ENCODE measurements at places on chromosomes 6 and 20. TPM values are rescaled to one million over a fixed set of nuclear protein-coding genes. Genes with fewer than 3 reads are reported as not detected.

DNA sequence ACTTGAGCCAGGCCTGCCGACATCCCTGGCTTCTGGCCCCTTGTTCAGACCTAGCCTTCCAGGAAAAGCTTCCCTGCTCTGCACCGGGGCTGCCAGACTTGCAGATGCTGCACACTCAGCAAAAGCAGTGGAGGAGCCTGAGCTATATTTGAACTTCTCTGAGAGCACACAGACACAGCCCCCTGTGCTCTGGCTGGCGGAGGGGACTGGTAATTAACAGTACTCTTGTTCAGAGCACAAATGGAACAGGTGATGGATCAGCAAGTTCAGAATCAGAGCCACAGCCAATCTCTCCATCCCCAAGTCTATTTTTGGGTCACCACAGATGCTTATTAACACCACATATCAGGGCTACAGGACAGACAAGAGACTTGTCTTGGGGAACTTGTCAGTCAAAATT lies 27.6 kb upstream of the RIMS4 start:
- DNase-seq, result no peak

GRCh38 chr6:129500958-129501739 lies 208.8 kb downstream of the ARHGAP18 start:
- DNase-seq, result peak; percentile 62

- DNase-seq, result no peak
Measured at GRCh38 chr20:53408691-53409446, 184.8 kb downstream of the ZNF217 start.

GRCh38 chr6:3414327-3415081 lies 42.3 kb downstream of the SLC22A23 start:
- DNase-seq, result no peak

DNA sequence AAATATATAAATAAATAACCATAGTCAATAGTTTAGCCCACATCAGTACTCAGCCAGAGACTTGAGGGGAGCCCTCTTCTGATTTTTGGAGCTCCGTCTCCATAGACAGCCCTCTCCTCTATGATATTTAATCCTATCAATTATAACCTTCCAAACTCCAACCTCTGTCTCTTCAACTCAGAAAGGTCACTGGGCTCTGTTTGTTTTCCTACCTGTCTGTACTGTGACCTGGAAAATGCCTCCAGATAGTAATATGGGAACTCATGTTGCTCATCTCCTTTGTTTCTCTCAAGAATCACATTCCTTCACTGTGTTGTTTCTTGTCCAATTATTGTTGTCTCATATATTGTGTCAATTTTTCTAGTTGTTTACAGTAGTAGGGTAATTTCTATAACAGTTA lies 409.7 kb downstream of the CDKAL1 start:
- DNase-seq, result no peak

- no peak for DNase-seq
Measured at GRCh38 chr20:4681401-4681800, 40.3 kb upstream of the PRND start.

DNA sequence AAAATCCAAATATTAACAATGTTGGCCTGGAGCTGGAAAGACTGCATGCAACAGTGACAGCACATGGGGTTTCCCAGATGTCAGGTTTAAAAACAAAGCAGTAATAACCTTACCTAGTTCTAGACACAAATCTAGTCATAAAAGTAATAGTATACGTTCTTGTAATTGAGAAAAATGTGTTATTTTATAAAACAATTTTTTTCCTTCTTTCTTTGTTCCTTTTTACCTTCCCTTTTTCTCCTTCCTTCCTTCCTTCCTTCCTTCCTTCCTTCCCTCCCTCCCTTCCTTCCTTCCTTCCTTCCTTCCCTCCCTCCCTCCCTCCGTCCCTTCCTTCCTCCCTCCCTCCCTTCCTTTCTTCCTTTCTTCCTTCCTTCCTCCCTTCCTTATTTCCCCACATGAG lies 242.7 kb upstream of the PDE10A start:
- DNase-seq, result no peak

DNA sequence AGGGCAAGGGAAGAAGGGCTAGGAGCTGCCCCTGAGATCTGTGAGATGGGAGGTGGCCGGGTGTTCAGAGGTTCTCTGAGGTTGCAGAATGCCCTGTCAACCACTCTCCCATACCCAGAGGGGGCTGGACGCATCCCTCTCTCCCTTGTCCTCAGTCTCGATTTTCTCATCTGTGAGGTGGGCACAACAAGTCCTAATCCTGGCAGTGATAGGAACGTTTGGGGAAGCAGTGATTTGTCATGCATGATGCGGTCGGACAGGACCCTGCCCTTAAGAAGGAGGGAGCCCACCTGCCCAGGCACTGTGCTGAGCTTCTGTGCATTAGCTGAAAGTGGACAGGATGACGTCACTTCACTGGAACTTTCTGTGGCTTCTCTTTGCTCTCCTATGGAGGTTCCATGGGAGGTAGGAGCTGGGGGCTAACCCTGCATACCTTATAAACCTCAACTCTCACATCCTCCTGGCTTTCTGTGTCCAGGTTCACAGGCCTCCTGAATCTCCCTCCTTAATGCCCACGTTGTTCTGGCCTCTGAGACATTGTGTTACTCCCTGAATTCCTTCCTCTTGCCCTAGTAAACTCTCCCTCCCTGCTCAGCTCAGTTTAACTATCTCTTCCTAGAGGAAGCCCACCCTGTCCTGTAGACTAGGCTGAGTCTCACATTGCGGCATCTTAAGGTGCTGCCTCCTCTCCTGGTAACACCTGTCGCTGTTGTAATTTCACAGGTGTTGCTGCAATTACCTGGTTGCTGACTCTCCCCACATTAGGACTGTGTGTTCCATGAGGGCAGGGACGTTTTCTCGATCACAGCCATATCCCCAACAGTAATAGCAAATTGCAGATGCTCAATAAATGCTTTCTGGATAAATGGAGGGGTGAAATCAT lies 30.1 kb upstream of the CSNK2A1 start:
- DNase-seq, result no peak

DNA sequence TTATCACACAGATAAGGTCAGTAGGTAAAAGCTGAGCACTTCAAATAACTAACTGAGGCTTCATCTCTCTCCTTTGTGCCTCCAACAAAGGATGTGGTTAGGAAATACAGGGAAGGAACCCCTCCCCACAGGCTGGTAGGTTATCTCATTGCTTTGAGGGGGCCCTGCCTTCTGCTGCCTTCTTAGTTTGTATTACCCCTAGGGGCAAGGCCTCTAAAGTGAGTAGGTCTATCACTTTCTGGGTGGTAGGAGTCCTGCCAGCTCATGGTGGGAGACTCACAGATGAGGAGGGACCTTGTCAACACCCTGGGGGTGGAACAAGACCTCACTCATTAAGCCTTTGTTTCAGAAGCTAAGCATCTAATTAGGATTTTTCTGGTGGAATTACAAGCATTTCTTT lies 34.6 kb downstream of the EDN1 start:
- no peak for DNase-seq

DNA sequence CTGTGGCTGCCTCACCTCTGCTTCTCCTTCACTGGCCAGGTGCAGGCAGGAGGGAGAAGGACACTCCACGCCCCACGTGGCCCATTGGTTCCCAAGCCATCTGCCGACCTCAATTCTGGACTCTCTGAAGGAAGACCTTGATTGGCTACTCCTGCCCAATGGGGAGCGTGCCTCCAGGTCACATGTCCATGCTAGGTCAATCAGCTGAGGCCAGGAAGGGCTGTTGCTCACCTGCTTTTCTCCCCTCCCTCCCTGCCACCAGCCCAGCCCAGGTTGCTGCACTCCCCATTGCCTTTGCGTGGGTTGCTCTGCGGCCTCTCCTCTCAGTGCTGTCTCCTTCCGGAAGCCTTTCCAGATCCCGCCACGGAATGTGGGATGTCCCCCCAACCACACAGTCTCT lies 21.9 kb upstream of the CDH4 start:
- no peak for DNase-seq

- no peak for DNase-seq
Measured at GRCh38 chr20:62581806-62582205, 60.5 kb upstream of the SLCO4A1 start.

DNA sequence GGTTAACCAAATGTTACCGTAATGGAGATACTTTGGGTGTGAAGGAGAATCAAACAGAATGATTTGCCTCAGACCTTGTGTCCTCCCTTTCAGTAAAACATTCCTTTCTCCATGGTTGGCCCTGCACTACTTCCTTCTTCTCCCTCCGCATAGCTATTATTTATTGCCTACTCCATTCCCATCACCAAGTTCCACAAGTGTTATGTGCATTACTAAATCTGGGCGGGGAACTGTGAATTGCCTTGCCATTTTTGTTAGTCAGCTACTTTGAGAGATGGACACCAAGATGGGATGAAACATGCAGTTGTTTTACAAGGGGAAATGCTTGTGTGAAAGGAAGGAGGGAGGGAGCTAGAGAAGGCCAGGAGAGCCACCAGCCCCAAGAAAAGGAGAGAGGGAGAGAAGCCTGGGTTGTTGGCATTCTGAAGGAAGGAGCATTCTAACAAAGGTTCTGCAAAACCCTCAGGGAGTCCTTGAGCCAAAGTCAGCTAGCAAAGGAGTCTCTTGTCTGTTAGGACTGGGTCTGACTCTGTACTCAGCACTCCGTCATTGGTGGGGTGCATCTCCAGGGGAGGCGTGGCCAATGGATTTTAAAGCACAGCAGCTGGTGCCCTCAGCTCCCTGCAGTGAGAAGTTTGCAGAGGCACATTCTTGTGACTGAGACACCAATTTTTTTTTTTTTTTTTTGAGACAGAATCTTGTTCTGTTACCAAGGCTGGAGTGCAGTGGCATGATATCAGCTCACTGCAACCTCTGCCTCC lies 83.6 kb upstream of the CHD6 start:
- DNase-seq, result no peak

GRCh38 chr6:53766930-53767329 lies 27.9 kb upstream of the LRRC1 start:
- DNase-seq, result no peak

DNA sequence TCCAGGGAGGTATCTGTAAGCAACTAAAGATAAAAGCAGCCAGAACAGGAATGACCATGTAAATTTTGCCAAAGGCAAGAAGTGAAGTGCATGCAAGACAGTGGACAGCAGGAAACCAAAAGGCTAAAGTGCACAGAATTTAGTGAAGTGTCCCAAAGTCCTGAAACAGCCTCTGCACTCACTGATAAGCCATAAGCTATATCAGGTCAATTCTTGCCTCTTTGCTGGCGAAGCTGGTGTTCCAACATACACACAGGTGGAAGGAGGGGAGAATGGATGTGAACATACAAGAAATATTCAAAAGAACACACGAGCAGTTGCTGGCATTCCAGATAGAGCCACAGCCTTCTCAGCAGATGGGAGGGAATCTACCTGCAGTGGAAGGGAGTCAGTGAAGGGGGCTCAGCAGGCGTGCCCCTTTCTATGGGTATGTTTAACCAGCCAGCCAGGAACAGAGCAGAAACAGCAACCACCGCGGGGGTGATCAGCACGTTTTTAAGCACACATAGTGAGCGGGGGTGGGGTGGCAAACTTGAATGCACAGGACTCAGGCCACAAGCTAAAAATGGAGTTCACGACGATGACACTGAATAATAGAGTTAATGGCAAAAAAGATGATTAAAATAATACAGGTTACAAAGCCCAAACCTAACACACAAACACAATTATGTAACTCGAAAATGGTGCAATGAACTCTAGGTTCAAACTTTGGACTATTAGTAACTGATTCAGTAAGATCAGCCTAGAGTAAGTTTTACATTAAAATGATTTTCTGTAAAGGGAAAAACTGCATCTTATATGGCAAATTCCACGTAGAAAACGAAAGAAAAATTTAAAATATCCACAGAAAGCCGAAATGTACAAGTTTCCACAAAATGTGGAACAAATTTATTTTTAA lies 1.2 kb downstream of the ECI2 start:
- peak; percentile 25 for DNase-seq

Gene ZSCAN12
- 0.75 TPM for total RNA-seq

Gene RBM24
- 74.9 TPM for total RNA-seq

Gene NOP56
- total RNA-seq, result 40.7 TPM

Gene CCM2L
- 3.2 TPM for total RNA-seq

Gene TCF15
- total RNA-seq, result 10.7 TPM

Gene FAM83B
- 0.38 TPM for total RNA-seq

Gene SLC52A3
- 0.36 TPM for total RNA-seq

Gene TBCC
- total RNA-seq, result 33.2 TPM

Data from gastrocnemius medialis (tissue), 4 donors.